ENCODE measurements at places on chromosomes 12 and 14. TPM values are rescaled to one million over a fixed set of nuclear protein-coding genes. Genes with fewer than 3 reads are reported as not detected.

The CMA1 gene
- not detected for total RNA-seq

The TBX3 gene
- 4.5 TPM for total RNA-seq

The POTEG gene
- not detected for total RNA-seq

The CLECL1 gene
- total RNA-seq, result not detected

The CCDC197 gene
- total RNA-seq, result not detected

The SLC2A14 gene
- total RNA-seq, result not detected

The COX8C gene
- not detected for total RNA-seq

The RHOJ gene
- 312 TPM for total RNA-seq

The GNS gene
- 285 TPM for total RNA-seq

The APOLD1 gene
- total RNA-seq, result 22.0 TPM

The SETD1B gene
- 6.6 TPM for total RNA-seq

The LYSET gene
- total RNA-seq, result 12.2 TPM

The NYNRIN gene
- 13.8 TPM for total RNA-seq

The SIX1 gene
- total RNA-seq, result 0.06 TPM

The P2RX2 gene
- total RNA-seq, result not detected

The PTCSC3 gene
- not detected for total RNA-seq

The ANKRD33 gene
- total RNA-seq, result not detected

The RTL1 gene
- not detected for total RNA-seq

The UBR7 gene
- 41.4 TPM for total RNA-seq

The BEST3 gene
- total RNA-seq, result not detected

The ANO4 gene
- total RNA-seq, result 0.16 TPM

The ADAMTS20 gene
- not detected for total RNA-seq

The PRMT5 gene
- 54.9 TPM for total RNA-seq

The SYNE3 gene
- total RNA-seq, result 11.5 TPM

The BBOF1 gene
- 2.4 TPM for total RNA-seq

The SYCP3 gene
- not detected for total RNA-seq

The KRT73 gene
- total RNA-seq, result not detected

The MYF5 gene
- not detected for total RNA-seq

The TAS2R7 gene
- not detected for total RNA-seq

The RNU4-1 gene
- total RNA-seq, result not detected

The PROX2 gene
- total RNA-seq, result not detected

The DDHD1 gene
- 17.9 TPM for total RNA-seq

The SERPINA4 gene
- total RNA-seq, result not detected

The EML1 gene
- total RNA-seq, result 36.6 TPM

The DIO3 gene
- not detected for total RNA-seq

The GNG2 gene
- 1.5 TPM for total RNA-seq

The KRT83 gene
- total RNA-seq, result not detected

The ERBB3 gene
- total RNA-seq, result not detected

The CLBA1 gene
- 3.3 TPM for total RNA-seq

The TMPRSS12 gene
- not detected for total RNA-seq

The BAZ1A gene
- 71.3 TPM for total RNA-seq

The DPPA3 gene
- total RNA-seq, result not detected

The CSAD gene
- total RNA-seq, result 3.2 TPM

The CCDC88C gene
- total RNA-seq, result 24.8 TPM

The MAP1LC3B2 gene
- 0.32 TPM for total RNA-seq

The TUNAR gene
- total RNA-seq, result not detected

The PTPRB gene
- 78.5 TPM for total RNA-seq

The PLEKHG7 gene
- not detected for total RNA-seq

The GRIP1 gene
- not detected for total RNA-seq

The KRT82 gene
- not detected for total RNA-seq

The ZBTB1 gene
- 60.9 TPM for total RNA-seq

The SRRM4 gene
- total RNA-seq, result not detected

The ASB2 gene
- total RNA-seq, result not detected

The DTX1 gene
- 0.16 TPM for total RNA-seq

The SCYL2 gene
- 40.8 TPM for total RNA-seq

The KRT80 gene
- total RNA-seq, result 0.16 TPM

The ING4 gene
- 27.2 TPM for total RNA-seq

The HOXC12 gene
- not detected for total RNA-seq

The TRPV4 gene
- total RNA-seq, result 1.9 TPM

Data from bladder microvascular endothelial cell (primary cell).